ENCODE measurements at places on chromosomes 6 and 20.

- DNase-seq, result no peak
Observed at GRCh38 chr6:56683882-56684281, 41.2 kb upstream of the DST start.

DNA sequence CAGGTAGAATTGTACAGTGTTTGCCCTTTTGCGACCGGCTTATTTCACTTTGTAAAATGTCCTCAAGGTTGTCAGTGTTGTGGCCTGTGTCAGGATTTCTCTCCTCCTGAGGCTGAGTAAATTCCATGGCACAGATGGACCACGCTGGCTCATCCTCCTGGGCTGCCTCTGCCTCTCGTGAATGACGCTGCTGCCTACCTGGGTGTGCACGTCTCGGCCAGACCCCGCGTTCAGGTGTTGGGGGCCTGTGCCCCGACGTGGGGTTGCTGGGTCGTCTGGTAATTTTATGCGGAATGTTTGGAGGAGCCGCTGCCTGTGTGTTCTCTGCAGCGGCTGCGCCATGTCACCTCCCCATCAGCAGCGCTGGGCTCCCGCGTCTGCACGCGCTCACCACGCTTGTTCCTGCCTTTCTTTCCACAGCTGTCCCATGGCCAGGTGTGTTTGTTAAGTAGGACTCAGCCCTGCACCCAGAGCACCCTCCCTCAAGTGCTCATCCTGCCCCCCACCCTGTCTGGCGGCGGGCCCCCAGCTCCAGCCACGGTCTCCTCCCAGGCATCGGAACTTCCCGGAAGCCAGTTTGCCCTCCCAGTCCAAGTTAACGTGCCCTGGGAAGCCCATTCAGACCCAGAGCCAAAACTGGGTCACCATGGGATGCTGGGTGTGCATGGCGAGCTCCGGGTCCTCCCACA is 36.1 kb upstream of the CHRNA4 start:
- DNase-seq, result no peak

- no peak for DNase-seq
Observed at GRCh38 chr6:13026557-13026956, 301.8 kb downstream of the TBC1D7 start.

DNA sequence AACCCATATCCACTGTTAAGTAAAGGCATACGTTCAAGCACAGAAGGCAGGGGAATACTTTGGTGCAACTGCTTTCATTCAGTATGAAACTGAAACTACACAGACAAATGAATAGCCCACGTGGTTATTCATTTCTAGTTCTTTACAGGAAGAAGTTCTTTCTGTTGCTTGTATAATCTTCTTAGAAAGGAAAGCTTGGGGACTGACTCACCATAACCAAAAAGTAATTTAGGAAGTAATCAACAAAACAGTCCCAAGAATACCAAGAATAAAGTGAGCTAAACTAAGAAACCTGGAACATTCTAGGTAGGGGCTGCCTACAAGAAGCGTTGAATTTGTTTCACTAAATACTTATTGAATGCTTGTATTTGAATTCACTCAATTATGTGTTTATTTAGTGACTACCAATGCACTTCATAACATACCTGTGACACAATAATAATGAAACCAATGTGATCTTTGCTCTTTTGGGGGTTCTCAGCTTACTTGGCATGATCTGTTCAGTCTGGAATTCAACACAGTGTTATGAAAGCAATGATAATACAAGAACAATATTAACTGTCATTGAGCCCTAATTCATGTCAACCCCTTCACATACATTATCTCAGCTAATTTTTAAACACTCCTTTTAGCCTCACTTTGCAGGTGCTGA is 25.1 kb upstream of the KIAA0408 start:
- DNase-seq, result no peak

DNA sequence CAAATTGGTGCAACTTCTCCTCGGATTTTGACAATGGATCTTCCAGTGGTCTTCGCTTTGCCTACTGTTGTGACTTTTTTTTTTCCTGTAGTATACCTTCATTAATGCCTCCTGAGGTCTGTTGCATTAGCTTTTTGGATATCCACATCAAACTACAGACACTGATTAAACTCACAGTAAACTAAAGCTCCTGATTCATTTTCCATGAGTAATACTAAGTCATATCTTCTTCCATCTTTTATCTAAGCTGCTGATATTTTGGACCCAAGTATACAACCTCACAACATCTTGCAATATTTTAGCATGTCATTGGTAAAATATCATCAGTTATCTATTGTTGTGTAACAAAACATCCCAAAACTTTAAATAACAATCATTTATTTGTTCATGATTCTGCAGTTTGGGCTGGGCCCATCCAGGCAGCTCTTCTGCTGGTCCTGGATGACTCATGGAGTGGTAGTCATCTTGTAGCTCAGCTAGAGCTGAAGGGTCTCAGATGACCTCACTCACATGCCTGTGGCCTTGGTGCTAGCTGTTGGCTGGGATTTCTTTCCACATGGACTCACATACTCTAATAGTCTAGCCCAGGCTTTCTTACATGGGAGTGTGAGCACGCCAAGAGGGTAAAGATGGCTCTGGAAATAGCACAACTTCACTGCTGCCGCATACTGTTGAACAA is 78.3 kb upstream of the SRSF6 start:
- DNase-seq, result no peak

- DNase-seq, result no peak
Observed at GRCh38 chr6:55868176-55868575, 7.2 kb downstream of the BMP5 start.

DNA sequence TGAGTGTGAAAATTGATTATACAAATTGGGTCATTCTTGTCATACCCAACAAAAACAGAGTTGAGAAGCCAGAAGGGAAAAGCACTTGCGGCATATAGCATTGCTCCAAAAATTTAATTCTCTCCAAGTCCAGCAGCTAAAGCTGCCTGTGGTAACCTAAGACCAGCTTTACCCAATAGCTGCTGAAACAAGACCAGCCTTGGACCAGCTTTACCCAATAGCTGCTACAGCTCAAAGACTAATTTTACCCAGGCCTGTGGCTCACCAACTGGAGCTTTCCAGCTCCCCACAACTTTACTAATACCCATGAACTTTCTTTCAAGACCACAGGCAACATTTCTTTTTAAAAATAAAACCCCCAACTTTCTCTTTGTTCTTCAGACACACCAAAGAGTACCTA is 32.8 kb upstream of the ZNF133 start:
- no peak for DNase-seq

GRCh38 chr6:138229072-138229471 is 10.8 kb upstream of the PBOV1 start:
- no peak for DNase-seq

- DNase-seq, result peak; percentile 74
Observed at GRCh38 chr20:45890985-45891983, at the start of the genes CTSA and NEURL2. Gene CTSA, plus strand, starts transcription at chr20:45891335. Its CDS starts 234 bp downstream, at chr20:45891569. Gene NEURL2, minus strand, starts transcription at chr20:45891208. Its CDS starts 217 bp downstream, at chr20:45890991.

DNA sequence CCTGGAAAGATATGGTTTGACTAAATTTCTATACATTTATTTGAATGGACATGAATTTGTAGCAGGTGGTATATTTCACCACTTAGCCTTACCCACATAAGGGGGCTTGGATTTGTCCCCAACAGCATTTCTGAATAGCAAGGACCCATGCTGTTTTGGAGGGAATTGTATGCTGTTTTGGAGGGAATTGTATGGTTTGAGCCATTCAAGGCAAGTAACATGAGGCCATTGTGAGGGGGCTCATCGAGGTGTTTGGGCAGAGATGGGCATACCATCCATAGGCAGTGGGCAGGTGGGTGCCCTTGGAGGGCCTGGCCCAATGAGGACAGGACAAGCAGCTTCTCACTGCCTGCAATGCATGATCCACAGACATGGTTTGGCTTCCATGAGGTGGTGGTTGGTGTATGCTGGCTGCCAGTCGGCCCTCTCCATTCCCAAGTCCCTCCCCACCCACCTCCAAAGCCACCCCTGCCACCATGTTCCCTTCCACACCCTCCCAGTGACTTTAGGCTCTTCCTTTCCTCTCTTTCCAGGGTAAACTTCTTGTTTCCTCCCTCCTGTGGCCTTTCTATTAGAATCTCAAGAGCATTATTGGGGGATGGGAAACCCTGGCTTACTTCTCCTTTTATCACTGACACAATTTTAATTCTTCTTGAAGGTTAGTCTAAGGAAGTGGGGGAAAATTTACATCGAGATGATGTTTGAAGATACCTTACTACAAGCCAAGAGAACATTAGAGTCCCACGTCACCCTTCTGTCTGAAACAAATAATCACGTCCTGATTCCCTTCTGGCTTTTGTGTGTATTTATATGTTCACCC is 13.2 kb upstream of the PXDC1 start:
- no peak for DNase-seq

GRCh38 chr20:13788167-13788834 is 3.5 kb downstream of the NDUFAF5 start:
- DNase-seq, result no peak

GRCh38 chr20:8183526-8183925 is 51.5 kb downstream of the PLCB1 start:
- DNase-seq, result no peak

DNA sequence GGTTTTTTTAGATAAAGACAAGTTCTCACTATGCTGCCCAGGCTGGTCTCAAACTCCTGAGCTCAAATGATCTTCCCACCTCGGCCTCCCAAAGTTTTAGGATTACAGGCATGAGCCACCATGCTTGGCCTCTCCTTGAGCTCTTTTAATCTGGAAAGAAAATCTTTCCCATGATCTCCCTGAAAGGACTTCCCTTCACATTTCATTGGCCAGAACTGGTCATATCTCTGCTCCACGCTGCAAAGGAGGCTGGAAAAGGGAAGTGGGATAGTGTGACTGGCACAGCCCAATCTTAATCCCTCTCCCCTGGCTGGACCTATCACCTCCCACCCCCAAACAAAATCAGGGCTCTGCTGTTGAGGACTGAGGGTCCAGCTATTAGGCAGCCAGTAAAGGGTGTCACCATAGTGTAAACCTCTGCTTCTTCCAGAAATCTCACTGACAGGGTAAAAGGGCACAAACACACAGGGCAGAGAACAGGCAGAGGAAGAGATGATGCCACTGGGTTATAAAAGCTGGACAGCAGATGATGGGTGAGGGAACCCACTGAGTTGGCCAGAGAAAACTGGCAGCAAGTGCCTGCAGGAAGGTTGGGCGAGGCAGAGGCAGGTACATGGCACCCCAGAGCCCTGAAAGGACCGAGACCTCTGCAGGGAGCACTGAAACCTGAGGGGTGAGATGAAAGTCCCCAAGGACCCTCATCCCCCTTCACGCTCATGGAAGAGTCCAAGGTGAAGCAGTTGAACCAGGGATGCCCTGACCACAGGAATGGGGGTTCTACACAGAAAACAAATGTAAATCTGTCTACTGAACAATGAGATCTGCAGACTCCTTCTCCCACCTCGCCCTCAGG is 83.1 kb upstream of the PTPN1 start:
- DNase-seq, result no peak

DNA sequence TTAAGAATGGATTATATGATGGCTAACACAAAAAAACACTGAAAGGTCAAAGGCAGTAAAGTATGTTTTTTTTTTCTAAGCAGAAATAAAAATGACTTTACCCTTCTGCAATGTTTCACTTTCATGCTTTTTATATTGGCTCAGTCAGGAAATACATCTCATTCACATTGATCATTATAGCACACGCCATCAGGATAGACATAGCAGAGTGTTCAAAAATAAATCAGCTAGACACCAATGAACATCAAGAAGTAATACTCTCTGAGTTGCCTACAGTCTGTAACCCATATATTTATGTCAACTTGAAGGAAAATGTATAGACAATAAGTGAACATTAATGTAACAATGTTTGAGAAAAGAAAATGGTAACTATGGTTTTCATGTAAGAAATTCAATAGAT is 535.2 kb upstream of the EPHA7 start:
- DNase-seq, result no peak

DNA sequence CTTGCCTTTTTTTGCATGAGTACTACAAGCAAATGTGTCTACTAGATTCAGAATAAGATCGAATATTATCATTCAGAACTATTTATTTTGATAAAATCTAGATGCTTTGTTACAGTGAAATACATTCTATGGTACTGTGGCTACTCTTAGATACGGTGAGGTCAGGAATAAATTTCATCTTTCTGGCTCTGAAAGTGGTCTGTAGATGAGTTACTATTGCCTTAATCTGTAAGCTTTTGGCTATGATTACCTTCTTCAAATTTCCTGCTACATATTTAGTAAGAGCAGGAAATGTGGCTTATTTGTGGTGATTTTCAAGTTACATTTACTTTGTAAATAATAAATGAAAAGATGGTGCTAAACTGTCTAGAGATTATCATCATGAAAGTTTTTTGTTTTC is 50.0 kb downstream of the SCAF8 start:
- no peak for DNase-seq

DNA sequence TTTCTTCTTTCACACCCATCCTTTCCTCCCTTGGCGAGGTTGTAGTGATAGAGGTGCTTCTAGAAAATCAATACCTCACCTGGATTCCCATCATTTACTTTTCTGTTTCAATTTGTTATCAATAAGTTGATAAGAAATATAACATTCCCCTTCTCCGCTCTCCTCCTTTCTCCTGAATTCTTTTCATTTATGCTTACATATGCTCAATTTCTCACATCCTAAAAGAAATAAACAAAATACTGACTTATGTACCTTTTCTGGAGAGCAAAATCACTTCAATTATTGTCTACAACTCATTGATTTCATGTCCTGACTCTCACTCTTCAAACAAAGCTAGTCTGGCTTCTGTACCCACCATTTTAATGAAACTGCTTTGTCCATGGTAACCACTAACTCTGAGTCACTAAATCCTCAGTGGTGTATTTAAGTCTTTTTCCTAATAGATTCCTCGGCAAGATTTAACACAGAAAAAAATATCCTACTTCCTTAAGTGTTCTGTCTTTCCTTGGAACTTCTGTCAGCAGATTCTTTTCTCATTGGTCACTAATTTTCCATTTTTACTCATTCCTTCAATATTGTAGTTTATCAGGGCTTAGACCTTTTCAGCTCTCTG is 289.6 kb downstream of the RFPL4B start:
- DNase-seq, result no peak

GRCh38 chr20:45968081-45968671 is 3.8 kb downstream of the ZNF335 start:
- no peak for DNase-seq

DNA sequence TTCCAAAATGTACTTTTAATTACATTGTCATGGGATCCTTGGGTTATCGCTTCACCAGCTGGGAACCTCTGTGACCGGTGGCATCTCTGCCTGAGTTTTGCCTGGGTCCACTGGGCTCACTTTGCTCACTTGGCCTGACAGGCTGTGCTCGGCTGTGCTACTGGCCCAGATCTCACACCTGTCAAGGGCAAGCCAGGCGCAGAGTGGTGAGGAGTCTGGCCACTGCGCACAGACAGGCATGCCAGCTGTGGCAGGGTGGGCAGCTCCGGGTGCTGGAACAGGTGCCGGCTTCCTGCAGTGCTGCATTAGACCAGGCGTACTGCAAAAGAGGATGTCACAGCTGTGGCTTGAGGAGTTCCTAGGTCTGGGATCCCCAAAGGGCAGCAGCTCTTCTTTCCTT is 489.8 kb downstream of the TENT5A start:
- no peak for DNase-seq
